ENCODE measurements at places on chromosomes 4 and X.

DNA sequence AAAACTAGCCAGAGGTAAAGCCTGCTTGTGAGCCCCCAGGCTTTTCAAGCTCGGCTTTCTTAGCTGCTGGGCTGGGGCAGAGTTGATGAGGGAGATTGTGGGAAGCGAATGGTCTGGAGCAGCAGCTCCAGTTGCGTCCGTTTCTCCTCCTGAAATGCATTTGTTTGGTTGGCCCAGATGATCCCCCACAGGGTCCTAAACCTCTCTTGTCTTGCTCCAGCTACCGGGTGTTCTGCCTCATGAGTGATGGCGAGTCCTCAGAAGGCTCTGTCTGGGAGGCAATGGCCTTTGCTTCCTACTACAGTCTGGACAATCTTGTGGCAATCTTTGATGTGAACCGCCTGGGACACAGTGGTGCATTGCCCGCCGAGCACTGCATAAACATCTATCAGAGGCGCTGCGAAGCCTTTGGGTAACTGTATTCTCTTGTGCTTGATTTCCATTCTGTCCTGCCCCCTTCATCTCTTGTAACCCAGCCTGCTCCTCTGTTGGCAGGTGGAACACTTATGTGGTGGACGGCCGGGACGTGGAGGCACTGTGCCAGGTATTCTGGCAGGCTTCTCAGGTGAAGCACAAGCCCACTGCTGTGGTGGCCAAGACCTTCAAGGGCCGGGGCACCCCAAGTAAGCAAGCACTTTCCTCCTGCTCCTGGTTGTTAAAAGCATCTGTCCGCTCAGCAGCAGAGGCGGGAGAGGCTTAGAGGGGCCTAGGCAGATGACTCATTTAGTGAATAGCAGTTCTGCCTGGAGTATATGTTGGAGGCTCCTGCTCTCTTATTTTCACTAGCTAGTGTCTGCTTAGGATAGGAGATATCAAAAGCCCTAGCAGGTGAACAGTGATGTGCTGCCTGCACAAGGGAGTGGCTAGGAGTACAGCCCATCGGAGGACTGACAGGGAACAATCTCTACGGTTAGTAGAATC, 15.3 kb downstream of the TKTL1 start:
- DNase-seq: no peak

DNA sequence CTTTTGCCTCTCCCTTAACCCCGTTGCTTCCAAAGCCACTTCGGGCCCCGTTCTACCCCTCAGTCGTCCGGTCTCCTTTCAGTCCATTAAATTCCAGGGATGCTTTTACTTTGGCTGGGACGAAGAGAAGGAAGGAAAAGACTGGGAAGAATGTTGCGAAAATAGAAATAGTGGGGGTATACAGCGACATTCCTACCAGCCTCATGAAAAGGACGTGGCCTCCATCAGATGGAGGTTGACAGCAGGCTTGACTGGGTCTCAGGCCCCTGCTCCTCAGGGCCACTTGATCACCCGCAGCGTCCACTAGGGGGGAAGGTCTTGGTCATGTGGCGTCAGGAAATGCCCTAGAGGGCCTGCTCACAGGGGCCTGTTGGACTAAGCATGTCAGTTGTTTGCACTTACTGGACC, 657 bp upstream of the ANKRD50 start:
- DNase-seq: no peak

DNA sequence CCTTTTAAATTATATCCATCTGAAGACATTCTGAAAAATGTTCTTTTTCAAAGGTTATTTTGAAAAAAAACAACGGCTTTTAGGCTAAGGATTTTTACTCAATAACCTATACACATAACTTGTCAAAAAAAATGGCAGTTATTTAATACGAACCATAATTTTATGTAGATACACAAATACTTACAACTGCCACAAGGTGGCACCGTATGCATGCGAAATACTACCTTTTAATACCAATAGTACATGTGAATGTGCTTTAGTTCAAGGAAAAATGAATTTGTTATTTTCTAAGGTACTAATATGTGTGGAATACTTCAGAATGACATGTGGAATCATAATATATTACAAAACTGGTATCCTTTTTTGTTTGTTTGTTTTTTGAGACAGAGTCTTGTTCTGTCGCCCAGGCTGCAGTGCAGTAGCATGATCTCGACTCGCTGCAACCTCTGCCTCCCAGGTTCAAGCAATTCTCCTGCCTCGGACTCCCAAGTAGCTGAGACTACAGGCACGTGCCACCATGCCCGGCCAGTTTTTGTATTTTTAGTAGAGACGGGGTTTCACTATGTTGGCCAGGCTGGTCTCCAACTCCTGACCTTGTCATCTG, 4.6 kb upstream of the MAD2L1 start:
- DNase-seq: peak; percentile 14

DNA sequence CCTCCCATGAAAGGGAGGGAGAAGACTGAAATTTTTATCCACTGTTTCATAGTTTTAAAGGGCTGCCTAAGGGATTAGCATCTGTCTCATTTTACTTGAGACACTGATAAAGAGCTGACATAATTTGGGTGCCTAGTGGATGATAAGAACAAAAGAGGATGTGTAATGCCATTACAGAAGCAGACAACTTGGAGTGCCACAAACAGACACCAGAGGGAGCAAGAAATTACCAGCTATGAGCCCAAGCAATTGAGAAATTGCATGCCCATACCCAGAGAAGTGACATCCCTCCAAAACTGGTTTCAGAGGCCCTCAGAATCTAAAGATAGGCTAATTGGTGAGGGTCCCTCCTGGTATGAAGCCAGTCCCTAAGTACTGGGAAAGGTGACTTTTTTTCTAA, 38.5 kb upstream of the POU3F4 start:
- no peak for DNase-seq

DNA sequence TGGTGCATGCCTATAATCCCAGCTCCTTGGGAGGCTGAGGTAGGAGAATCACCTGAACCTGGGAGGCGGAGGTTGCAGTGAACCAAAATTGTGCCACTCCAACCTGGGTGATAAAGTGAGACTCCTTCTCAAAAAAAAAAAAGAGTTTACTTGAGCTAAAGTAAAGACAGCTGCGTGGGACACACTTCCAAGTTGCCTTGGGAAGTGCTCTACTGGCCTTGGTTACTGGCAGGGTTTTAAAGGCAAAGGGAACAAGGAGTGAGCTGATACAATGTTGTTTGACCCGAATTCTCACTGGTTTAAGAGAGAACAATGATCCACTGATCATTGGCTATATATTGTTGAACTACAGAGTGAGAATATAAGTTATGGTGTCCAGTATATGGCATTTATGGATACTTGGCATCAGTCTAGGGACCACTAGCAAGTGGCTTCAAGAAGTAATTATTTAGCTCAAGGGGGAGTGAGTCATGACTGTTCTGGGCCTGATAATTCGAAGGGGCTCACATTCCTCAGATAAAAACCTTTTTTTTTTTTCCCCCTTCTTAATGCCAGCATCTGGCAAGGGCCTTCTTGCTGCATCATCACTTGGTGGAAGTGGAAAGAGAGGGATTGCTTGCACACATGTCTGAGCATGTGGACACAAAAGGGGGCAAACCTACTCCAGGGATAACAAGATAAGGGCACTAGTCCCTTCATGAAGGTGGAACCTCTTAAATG, 32.3 kb downstream of the GRK4 start:
- DNase-seq: no peak

DNA sequence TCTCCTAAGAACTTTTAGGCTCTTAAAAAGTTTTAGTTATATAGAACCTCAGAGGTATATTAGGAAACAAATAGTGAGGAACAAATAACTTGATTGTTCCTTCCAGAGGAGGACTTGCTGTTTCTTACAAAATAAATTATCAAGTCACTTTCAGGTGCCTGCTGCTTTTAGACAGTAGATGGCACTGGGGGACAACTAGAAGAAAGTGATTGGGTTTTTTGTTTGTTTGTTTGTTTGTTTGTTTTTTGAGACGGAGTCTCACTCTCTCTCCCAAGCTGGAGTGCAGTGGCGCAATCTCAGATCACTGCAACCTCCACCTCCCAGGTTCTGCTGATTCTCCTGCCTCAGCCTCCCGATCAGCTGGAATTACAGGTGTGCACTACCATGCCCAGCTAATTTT, 35.4 kb upstream of the CDKL5 start:
- DNase-seq: no peak

DNA sequence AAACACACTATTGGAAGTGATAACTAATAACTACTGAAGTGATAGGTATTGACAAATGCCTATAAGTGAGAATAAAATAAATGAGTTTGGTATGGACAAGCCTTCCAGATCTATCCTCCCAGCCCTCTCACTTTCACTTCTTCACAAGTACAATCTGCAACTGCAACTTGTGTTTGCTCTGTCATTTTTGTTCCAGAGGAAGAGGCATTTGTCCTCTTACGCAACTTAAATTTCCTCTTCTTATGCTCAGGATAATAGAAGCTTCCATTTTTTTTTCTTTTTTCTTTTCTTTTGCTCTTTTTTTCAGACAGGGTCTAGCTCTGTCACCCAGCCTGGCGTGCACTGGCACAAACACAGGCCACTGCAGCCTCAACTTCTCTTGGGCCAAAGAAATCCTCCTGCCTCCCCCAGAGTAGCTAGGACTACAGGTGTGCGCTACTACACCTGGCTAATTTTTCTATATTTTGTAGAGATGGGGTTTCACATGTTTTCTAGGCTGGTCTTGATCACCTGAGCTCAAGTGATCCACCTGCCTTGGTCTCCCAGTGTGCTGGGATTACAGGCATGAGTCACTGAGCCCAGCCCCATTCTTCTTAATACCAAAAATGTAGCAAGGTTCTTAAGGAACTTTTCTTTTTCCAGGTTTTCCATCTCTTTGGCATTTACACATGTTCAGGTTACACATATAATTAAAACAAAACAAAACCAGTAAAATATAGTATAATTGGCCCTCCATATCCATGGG, 73.1 kb downstream of the PDGFC start:
- DNase-seq: no peak

- DNase-seq: no peak
These were observed 12.6 kb downstream of the SRD5A3 start for GRCh38 chr4:55358668-55359067.

GRCh38 chr4:37066159-37066558, 178.4 kb upstream of the NWD2 start:
- DNase-seq: peak; percentile 70

- DNase-seq: no peak
These were observed 64.5 kb downstream of the ARL9 start for GRCh38 chr4:56570041-56570440.

DNA sequence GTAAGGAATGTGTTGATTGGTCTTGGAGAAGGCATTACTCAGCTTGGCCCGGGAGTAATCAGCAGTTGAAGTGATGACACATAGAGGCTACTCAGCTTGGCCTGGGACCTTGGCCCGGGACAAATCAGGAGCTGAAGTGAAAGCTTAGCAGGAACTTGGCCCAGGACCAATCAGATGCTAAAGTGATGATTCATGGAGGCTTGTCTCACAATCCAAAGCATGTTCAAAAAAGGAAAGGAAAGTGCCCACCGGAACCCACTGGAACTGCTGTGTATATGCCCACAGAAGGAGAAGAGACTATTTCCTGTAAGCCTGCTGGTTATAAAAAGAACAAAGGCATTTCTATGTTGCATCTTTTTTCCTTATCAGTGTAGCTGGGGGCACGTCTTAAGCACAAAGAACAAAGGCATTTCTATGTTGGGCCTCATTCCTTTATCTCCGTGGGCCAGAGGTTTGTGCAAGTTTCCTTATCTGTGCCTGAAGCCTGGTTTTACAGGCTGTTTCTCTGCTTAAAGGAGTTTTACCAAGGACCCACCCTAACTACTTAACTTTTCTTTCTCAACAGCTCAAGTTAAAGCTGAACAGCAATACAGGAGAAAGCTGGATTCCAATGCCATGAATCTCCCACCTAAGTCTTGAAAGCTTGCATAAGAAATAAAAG, 1176.7 kb downstream of the NLGN4X start:
- no peak for DNase-seq

DNA sequence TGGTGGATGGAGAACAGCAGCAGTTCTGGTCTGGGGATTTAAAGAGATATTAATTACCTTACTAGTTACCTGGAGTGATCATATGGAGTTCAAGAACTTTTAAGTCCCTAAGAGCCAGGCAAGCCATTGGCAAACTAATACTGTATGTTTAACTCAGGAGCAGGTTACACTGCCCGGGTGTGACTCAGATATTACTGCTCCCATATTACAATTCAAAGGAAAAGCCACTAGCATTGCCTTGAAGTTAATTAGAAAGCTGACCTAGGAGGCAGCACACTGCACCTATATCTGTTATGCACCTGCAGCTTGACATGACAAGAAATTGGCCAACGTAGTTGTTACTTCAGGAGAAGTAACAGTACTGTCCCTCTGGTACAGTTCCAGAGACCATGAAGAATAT, 47.2 kb downstream of the GRK4 start:
- DNase-seq: no peak

DNA sequence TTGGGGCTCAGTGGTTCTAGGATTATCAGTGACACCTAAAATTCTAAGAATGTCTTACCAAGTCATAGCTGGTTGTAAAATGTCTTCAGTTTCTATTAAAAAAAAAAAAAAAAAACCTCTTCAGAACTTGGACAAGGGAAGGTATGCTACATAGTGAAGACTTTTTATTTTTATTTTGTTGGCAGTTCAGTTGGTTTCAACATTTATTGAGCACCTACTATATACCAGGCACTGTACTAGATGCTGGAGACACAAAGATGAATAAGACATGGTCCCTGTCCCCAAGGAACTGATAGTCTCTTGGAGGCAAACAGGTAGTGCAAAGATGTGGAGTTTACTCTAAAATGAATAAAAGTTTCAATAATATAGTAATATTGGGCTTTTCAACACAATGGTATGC, 8.9 kb upstream of the BBS7 start:
- no peak for DNase-seq

GRCh38 chr4:59200992-59201391, 1999.1 kb upstream of the ADGRL3 start:
- no peak for DNase-seq

DNA sequence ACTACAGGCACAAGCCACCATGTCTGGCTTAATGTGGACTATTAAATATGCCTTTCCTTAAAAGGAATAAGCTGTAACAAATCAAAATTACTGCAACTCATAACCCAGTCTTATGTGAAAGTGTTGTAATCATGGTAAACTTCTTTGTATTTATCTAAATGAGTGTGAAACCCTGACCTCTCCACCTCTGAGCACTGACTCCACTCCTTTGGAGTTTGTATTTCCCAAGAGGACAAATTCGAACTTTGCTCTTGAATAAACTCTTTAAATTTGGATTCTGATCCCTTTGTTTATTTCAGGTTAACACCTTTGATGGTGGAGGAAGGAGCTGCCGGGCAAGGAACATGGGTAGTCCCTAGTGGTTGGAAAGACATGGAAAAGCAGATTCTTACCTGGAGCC, 48.3 kb upstream of the FAM9A start:
- no peak for DNase-seq

GRCh38 chr4:20046179-20046578, 205.5 kb upstream of the SLIT2 start:
- no peak for DNase-seq
